Activated CD4-positive, CD25-positive, alpha-beta regulatory T cell (primary cell): ENCODE measurements at places on chromosomes 7 and 10.

- no peak for DNase-seq
These were observed 139.6 kb upstream of the GPR26 start for GRCh38 chr10:123526356-123527064.

DNA sequence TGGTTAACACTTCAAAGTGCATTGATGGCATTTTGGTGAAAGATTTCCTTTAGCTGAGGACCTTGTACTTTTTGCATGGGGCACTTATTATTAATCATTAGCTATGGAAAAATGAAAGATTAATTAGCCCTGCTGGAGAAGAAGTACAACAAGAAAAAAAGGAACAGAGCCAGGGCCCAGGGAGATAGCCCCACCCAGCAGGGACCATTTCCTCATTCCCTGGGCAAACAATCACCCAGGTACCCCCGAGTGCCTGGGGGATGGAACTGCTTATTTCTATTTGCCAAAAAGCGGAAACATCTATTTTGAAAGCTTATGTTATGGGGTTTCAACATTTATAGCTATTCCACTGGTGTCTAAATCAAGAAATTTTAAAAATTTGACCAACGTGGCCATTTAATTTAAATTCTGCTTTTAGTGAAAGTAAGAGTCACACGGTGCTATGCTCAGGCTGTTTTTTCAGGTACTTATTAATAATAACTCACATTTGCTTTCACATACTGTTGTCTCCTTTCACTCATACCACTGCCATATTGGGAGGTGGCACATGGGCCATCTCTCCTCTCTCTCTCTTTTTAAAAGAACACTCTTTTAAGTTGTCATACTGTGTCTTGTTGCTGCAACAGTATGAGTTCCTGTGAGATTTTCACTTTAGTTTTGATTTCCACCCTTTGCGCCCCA lies 143.6 kb upstream of the KIF5B start:
- DNase-seq: no peak

GRCh38 chr10:128274938-128275337 lies 148.7 kb upstream of the MKI67 start:
- DNase-seq: no peak

- DNase-seq: no peak
These were observed 35.7 kb downstream of the CYP17A1 start for GRCh38 chr10:102801496-102801895.

DNA sequence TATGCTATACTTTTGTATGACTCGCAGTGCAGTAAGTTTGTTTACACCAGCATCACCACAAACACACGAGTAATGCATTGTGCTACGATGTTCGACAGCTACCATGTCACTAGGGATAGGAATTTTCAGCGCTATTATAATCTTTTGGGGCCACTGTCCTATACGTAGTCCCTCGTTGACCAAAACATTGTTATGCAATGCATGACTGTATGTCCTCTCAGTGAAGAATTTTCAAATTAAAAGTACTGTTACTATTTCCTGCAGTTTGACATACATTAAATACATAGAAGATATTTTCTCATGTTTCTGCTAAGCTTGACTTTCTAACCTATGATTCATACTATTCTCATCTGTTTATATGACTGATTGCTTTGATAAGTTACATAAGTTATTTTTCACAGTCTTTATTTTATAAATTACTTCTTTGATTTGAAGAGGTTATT lies 203.6 kb downstream of the VTI1A start:
- no peak for DNase-seq

DNA sequence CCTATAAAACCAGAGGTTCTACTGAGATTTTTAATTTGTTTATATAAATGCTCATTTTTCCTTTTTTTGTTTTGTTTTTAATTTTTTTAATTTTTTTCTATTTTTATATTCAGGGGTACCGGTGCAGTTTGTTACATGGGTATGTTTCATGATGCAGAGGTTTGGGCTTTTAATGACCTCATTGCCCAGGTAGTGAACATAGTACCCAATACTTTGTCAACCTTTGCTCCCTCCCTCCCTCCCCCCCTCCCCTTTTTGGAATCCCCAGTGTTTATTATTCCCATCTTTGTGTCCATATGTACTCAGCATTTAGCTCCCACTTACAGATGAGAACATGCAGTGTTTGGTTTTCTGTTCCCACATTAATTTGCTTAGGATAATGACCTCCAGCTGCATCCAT lies 94.4 kb upstream of the NEBL start:
- DNase-seq: no peak

- DNase-seq: no peak
These were observed 14.5 kb upstream of the THSD7A start for GRCh38 chr7:11846361-11846955.

GRCh38 chr10:2188371-2188770 lies 451.0 kb upstream of the ADARB2 start:
- DNase-seq: no peak

GRCh38 chr10:90959826-90960225 lies 38.9 kb upstream of the ANKRD1 start:
- no peak for DNase-seq

DNA sequence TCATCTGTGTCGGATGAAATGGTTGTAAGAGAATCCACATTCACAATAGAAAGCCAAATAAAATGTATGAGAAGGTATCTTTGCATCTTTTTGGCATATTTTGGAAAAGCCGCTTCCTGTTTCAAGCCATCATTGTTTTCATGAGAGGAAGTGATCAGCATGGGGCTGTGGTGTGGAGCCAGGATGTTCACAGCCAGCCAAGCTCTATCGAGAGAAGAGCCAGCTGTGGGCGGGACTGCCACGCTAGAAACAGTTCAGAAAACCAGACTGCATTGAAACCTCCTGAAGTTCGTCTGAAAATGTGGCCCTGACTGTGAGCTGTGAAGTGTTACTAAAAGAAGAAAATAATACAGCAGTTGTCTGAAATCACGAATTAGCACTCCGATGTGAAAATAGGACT lies 21.2 kb upstream of the NPS start:
- DNase-seq: no peak

DNA sequence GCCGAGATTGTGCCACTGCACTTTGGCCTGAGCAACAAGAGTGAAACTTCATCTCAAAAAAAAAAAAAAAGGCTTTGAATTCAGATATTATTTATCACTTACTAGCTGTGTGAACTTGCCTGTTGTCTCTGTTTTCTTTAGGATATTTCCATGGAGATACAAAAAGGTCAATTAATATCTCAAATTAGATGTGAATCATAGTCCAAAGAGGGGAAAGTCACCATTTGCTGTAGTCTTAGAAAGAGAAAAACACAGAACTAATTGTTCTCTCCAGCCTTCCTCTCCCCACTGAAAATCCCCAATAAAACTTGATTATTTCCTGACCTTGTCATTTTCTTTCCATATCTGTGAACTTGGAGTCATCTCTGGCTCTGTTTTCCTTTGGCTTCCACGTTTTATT lies 21.2 kb downstream of the HEPACAM2 start:
- no peak for DNase-seq

- DNase-seq: no peak
These were observed 125.1 kb downstream of the RAPGEF5 start for GRCh38 chr7:22231806-22232205.

DNA sequence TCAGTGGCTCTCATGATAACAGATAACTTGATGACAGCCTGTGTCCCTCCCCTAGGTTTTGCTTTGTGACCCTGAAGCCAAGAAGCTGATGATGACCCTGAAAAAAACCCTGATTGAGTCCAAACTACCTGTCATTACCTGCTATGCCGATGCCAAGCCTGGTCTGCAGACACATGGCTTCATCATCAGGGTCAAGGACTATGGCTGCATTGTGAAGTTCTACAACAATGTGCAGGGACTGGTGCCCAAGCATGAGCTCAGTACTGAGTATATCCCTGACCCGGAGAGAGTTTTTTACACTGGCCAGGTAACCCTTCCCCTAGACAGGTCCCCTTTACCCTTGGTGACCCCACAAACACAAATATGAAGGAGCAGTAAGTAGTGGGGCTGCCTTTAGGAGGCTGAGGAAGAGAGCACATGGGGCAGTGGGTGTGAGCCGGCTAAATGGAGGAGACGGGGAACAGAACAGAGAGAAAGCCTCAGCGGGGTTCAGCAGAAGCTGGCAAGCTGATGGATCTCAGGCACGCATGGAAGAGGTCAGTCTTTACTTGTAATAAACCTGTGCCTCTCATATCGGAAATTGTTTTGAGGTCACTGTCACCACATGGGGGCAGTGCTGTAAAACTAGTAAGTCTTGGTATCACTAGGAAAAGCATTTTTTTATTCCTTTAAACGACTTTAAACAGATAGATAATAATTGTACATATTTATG lies 20.2 kb downstream of the PDCD11 start:
- no peak for DNase-seq

DNA sequence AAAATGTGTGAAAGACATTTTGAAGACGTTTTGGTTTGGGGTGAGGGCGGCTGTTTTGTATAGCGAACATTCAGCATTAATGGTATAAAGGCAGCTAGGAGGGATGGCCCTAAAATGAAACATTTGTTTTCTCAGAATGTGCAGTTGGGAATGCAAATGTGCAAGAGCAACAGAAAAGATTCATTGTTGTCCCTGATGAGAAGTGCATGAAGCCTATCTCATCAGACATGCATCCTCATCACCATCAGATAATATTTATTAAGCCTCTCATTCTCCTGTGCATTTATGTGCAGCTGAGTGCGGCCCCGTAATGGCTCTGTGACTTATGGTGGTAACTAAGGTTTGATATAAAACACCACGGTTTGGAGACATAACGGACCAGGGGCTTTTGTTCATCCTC lies 199.5 kb downstream of the GFRA1 start:
- no peak for DNase-seq

GRCh38 chr7:139699640-139700504 lies 77.9 kb downstream of the HIPK2 start:
- no peak for DNase-seq

DNA sequence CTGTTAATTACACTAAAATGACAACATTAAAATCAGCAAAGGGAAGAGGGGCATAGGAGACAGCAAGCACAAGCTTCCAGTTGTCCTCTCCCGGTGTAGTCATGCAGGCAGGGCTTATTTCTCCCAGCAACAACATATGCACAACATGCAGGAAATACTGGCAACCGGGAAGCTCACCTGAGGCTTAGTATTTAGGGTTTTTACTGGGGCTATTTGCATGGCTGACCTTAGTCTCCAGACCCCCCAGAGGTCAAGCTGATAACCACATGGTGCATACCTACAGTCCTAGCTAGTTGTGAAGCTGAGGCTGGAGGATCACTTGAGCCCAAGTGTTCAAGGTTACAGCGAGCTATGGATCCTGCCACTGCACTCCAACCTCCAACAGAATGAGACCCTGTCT lies 12.8 kb upstream of the JMJD1C start:
- no peak for DNase-seq

GRCh38 chr7:75042286-75042685 lies 31.3 kb downstream of the RCC1L start:
- no peak for DNase-seq

DNA sequence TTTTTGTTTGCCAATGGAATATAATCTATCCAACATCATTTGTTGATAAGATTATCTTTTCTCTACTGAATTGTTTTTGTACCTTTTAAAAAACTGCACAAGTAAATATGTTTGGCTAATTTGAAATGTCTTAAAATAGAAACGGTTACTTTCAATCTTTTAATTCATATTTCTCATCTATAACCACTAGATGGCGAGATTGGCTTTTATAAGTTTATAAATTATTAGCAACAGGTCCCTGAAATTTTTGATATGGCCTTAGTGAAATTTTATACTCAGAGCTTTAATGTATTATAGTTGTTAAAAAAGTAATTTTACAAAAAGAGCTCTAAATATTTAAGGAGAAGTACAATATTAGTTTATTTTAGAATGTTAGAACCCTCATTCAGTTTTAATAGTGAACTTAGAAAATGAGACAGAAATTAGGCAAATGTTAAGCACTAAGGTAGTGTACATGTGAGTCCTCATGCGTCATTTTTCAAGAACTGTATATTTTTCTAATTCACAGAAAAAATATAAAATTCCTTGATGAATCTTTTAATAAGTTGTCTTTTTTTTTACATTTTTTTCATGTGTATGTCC lies 592.5 kb downstream of the ARL4A start:
- no peak for DNase-seq

GRCh38 chr10:74937266-74937856 lies 111.0 kb downstream of the KAT6B start:
- DNase-seq: no peak
